ENCODE measurements at places on chromosomes 6 and 20. TPM values are rescaled to one million over a fixed set of nuclear protein-coding genes. Genes with fewer than 3 reads are reported as not detected.

DNA sequence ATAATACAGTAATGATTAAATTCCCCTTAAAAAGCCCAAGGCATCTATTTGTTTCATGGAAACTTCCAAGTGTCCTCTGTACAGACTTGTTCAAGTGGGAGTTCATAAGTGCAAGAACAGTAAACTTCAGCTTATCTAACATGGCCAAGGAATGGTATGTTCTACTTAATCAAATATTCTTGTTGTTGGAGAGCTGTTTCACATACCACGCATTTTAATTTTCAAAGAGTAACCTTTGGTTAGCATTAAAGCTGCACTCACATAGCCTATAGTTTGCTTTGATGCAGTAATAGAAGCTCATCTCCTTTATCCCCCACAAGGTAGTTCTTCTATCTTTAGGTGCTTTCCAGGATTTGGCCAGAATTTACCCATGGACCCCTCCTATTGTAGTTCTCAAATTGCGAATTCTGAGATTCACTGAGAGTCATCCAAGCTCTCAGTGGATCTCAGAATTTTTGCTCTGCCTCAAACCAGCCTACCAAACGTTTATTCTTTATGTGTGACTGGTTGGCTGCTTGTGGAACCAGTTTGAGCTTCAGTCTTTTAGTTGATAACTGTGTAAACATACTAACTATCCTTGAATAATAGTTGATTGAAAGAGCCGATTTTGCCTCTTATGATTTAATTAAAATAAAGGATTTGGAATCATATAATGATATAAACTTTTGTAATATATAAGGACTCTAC, 668.0 kb upstream of the FLRT3 start:
- no peak overlapping the region for H3K4me3 ChIP-seq
- peak overlapping the region; percentile 96 for H3K27ac ChIP-seq
- DNase-seq: no peak

Gene TRAPPC3L
- 1.7 TPM for total RNA-seq

DNA sequence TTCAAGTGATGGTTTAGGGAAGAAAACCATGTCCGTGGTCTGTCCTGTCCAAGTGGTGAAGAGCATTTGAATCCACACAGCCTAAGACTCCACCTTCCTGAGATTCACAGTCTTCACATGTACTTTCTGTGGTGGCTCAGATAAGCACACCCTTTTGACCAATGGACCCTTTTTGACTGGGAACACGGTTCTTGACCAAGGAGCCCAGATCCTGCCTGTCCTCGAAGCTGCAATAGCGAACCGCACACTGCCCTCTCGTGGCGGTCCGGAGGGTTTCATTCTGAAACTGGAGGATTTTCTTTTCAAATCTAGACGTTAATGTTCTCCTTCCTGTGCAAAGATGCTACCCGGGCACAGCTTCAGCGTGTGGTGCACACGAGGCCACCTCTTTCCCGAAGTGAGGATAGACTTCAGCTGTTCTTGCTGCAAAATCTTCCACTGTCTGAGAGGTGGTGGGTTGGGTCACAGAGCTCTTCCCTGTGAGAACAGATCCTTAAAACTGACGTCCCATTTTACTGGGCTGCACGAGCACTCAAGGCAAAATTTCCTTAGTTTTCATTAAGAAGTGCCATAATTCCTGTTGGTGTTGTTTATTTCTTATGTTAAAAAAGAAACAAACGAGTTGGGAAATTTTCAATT, 90.5 kb downstream of the SYNJ2 start:
- peaks cover 2% of the 10 kb centered on the region for H3K4me1 ChIP-seq
- H3K36me3 ChIP-seq: peaks cover 26% of the 10 kb centered on the region
- no peaks in the 10 kb centered on the region for H3K27me3 ChIP-seq

DNA sequence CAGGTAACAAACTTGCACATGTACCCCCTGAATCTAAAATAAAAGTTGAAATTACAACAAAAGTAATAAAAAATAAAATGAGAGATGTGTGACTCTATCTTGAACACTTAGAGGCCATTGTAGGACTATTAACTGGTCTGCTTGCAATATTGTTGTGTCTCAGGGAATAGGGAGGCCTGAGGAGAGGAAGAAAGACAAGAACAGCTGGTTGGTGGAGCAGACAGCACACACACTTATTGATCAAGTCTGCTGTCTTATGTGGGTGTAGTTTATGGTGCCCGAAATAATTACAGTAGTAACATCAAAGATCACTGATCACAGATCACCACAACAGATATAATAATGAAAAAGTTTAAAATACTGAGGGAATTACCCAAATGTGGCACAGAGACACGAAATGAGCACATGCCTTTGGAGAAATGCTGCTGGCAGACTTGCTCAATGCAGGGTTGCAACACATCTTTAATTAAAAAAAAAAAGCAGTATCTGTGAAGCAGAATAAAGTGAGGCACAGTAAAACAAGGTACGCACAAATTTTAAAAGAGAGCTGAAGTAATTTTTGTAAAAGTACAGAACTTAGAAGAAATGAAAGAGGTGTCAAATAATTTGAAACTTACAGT, 110.1 kb upstream of the HDAC2 start:
- H3K4me1 ChIP-seq: peaks cover 3% of the 10 kb centered on the region
- DNase-seq: no peak
- H3K36me3 ChIP-seq: no peaks in the 10 kb centered on the region
- no peak overlapping the region for H3K4me3 ChIP-seq
- no peak overlapping the region for H3K27ac ChIP-seq

- no peak overlapping the region for H3K4me3 ChIP-seq
- H3K36me3 ChIP-seq: peaks cover 4% of the 10 kb centered on the region
- no peaks in the 10 kb centered on the region for H3K27me3 ChIP-seq
- H3K27ac ChIP-seq: no peak overlapping the region
Measured at GRCh38 chr20:41609474-41609873, 8.7 kb downstream of the CHD6 start.

DNA sequence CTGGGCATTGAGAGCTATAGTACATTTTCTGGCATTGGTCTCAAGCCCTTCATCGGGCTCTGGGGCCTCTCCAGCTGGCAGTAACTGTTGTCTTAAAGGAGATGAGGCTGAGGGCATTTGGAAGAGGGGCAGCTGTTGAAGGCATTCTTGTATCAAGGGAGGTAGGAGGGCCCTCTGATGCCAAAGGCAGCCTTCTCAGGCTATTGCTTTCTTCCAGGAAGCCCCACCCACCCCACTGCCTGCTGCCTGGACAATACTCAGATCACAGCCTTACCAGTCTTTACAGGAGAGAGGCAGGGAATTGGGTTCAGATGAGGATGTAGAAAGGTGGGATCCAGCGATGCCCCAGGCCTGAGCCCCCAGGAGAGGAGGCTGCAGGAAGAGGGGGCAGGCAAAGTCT, 46.0 kb downstream of the CPXM1 start:
- H3K27ac ChIP-seq: no peak overlapping the region
- H3K36me3 ChIP-seq: peaks cover 3% of the 10 kb centered on the region
- DNase-seq: no peak
- peaks cover 22% of the 10 kb centered on the region for H3K4me1 ChIP-seq

Gene HLA-DQB2
- total RNA-seq: not detected

Gene NKAPL
- not detected for total RNA-seq

DNA sequence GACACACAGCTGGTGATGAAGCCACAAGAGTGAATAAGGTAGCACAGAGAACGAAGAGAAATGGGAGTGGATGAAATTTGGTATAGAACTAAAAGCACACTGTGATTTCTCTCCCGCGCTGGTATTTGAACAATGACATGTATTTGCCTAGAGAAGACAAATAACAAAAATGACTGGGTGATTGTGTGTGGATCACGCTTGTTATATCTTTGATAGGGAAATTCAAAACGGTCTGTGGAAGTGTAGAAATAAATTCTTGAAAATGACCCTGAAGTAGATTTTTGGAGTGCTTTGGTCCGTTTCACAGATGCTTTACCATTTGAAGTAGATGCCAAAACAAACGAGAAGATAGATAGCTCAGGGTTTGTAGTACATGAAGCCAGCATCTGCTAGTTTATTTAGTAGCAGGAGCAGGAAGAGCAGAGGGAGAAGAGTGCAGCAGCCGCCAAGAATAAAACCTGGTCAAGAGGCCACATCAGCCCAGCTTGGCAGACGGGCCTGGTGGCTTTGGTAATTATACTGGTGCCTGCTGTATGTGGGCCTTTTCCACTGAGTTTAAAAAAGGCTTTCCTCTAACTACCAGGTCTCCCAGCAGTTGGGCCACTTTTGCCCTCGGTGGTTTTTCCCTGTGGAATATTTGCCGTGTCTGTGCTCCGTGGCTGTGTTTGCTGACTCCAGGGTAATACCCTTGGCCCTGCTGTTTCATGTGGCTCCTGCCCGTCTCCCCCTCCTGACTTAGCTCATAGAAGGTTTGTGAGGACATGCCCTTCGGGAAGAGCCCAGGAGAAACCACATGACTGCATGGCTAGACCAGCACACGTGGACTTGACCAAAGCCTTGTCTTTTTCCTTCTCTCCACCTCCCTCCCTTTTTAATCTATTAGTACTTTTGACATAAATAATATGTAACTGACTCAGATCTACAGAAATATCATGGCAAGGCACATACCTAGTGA, 294.0 kb downstream of the SOX4 start:
- no peak overlapping the region for H3K27ac ChIP-seq
- H3K36me3 ChIP-seq: peaks cover 8% of the 10 kb centered on the region

DNA sequence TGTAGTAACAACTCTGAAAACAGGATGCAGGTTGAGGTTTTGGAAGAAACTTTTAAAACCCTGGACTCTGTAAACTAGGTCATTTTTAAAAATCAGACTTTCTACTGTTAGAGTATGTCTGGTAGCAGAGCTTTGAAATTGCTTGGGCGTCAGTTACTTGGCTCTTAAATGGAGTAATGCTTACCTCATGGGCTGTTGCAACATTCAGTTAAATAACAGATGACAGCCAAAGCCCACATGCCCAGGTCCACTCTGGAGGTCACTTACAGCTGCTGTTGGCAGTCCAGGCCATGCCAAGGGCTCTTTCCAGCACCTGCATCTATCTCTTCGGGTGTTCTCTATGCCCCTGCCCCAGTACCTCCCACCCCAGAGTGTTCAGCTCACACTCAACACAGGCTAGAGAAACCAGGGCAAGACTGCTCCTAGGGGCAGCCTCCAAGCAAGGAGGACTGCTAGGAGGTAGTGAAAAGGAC, 96.4 kb downstream of the BANF2 start:
- no peaks in the 10 kb centered on the region for H3K36me3 ChIP-seq
- H3K4me3 ChIP-seq: no peak overlapping the region
- H3K27ac ChIP-seq: peak overlapping the region; percentile 47
- no peaks in the 10 kb centered on the region for H3K27me3 ChIP-seq

DNA sequence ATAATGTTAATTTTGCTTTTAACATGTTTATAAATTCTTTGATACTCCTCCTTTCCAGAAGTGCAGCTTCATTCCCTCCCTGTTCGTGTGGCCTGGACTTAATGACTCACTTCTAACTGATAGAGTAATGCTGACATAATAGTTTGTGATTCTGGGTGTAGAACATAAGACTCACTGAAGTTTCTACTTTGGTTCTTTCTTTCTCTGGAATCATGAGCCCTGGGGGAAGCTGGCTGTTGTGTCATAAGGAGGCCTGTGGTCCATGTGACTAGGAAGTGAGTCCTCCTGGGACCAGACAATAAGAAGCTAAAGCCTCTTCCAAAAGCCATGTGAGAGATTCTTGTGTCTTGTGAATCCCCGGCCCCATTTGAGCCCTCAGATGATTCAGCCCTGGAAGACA, 30.5 kb upstream of the HLA-G start:
- H3K27ac ChIP-seq: no peak overlapping the region
- H3K4me1 ChIP-seq: peaks cover 3% of the 10 kb centered on the region
- H3K27me3 ChIP-seq: peaks cover 79% of the 10 kb centered on the region
- no peak for DNase-seq
- H3K36me3 ChIP-seq: no peaks in the 10 kb centered on the region

GRCh38 chr6:149405823-149406765, 6.0 kb downstream of the SUMO4 start:
- no peak overlapping the region for H3K27ac ChIP-seq
- no peaks in the 10 kb centered on the region for H3K4me1 ChIP-seq
- H3K27me3 ChIP-seq: no peaks in the 10 kb centered on the region
- no peak for DNase-seq
- peaks cover 55% of the 10 kb centered on the region for H3K36me3 ChIP-seq
- no peak overlapping the region for H3K4me3 ChIP-seq

Gene FRS3
- total RNA-seq: 6.8 TPM

- no peaks in the 10 kb centered on the region for H3K27me3 ChIP-seq
- peaks cover 21% of the 10 kb centered on the region for H3K36me3 ChIP-seq
- H3K4me1 ChIP-seq: no peaks in the 10 kb centered on the region
- no peak overlapping the region for H3K27ac ChIP-seq
- no peak for DNase-seq
Measured at GRCh38 chr6:117706504-117706903, 31.2 kb downstream of the NUS1 start.

Gene AGPAT4
- 21.5 TPM for total RNA-seq

GRCh38 chr6:147467886-147468285, 40.6 kb upstream of the SAMD5 start:
- H3K4me3 ChIP-seq: no peak overlapping the region
- no peaks in the 10 kb centered on the region for H3K27me3 ChIP-seq
- peak overlapping the region; percentile 48 for H3K27ac ChIP-seq
- no peak for DNase-seq
- peaks cover 21% of the 10 kb centered on the region for H3K4me1 ChIP-seq

Gene SMPDL3A
- total RNA-seq: 57.3 TPM

- H3K36me3 ChIP-seq: no peaks in the 10 kb centered on the region
- peaks cover 19% of the 10 kb centered on the region for H3K27me3 ChIP-seq
- peak overlapping the region; percentile 72 for H3K4me3 ChIP-seq
- DNase-seq: no peak
Measured at GRCh38 chr6:14211562-14211942, 94.0 kb downstream of the CD83 start.

DNA sequence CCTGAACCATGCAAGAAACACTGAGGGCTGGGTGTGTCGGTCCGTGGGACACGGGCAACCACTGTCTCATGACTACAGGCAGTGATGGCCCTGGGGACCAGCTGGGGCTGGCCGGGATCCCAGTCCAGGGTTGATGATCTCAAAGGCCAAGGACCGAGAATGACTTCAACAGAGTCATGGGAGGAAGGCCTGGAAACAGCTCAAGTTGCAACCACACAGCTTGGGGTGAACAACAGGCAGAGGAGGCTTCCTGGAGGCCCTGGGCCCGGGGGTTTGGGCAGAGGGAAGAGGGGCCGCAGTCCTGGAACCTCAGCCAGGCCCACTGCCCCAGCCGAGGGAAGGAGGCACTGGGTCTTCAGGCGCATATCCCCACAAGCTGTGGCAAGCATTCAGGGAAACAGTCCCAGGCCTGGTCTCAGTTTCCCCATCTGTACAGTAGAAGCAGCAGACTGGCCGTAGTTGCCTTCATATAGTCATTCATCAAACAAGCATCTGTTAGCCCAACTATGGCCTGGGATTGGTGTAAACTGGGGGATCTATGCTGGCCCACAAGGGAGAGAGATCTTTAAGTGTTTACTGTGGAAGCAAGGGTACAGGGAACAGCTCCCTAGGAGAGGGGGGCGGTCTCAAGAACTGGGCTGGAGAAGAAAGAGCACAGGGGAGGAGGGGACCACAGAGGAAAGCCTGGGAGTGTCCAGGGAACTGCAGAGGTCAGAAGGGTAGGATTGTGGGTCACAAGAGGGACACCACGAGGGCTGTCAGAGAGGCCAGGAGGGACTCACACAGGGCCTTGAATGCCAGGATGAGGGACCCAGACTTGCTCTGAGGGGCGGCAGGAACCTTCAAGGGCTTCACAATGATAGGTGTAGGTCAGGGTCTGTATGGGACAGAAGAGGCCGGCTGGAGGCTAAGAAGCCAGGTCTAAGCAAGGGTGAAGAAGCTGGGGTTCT, 2.1 kb downstream of the MYL9 start:
- peaks cover 11% of the 10 kb centered on the region for H3K36me3 ChIP-seq
- H3K4me1 ChIP-seq: peaks cover 39% of the 10 kb centered on the region
- no peaks in the 10 kb centered on the region for H3K27me3 ChIP-seq
- H3K4me3 ChIP-seq: peak overlapping the region; percentile 77

Gene PLCB1
- 35.4 TPM for total RNA-seq

Measured in mesothelial cell of epicardium (in vitro differentiated cells).